CD4-positive, alpha-beta T cell treated with Interleukin-6 at 100 ng/mL for 8 hours (primary cell): ENCODE measurements at places on chromosomes 5 and 9.

- no peak for DNase-seq
Observed at GRCh38 chr5:155546075-155546474, 532.5 kb downstream of the KIF4B start.

DNA sequence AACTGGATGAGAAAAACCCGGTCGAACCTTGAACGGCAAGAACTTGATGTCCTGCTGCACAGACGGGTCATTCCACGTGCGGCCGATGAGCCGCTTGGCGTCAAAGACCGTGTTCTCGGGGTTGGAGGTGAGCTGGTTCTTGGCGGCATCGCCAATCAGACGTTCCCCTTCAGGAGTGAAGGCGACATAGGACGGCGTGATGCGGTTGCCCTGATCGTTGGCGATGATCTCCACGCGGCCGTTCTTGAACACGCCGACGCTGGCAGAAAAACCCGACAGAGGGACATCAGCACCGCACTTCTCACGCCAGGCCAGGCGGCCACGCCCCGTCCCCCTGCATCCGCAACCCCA is 519 bp downstream of the HSPA5 start:
- DNase-seq, result peak; percentile 14

GRCh38 chr9:76576344-76576743 is 117.4 kb downstream of the GCNT1 start:
- peak; percentile 39 for DNase-seq

GRCh38 chr9:37197158-37198038 is 77.0 kb downstream of the ZCCHC7 start:
- DNase-seq, result no peak

DNA sequence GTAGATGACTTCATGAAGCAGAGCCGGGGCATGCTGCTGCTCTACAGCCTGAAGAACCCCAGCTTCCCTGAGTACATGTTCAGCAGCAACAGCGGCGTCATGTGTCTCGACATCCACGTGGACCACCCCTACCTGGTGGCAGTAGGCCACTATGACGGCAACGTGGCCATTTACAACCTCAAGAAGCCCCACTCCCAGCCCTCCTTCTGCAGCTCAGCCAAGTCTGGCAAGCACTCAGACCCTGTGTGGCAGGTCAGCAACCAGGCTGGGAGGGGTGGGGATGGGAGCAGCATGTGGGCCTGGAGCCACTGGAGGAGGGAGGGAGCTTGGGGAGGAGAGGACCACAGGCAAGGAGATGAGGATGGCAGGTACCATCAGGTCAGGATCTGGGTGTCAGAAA is 16.2 kb downstream of the ENHO start:
- no peak for DNase-seq

DNA sequence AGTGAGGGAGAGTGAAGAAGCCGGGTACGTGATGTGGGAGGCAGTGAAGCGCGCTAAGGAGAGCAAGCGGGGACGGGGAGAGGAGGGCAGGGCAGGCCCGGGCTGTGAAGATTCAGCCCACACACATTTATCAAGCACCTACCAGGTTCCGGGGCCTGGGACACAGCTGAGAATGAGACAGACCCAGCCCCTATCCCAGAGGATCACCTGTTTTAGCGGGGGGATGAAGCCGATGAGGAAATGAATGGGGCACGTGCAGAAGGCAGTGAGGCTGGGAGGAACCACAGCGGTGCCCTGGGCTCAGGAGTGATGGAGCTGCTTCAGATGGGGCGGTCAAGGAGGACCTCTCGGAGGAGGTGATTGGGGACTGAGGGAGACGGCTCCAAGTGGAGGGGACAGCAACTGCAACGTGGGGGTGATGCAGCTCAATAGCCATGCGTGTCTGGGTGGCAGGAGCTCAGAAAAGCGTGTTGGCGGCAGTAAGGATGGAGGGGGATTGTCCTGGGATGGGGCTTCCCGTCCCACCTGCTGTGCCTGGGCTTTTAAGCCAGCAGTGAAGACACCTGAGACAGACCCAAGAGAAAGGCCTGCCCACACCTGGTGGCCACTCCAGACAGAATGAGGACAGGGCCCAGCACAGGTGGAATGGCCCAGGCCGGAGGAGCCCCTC is 77.5 kb upstream of the UNC5A start:
- no peak for DNase-seq

DNA sequence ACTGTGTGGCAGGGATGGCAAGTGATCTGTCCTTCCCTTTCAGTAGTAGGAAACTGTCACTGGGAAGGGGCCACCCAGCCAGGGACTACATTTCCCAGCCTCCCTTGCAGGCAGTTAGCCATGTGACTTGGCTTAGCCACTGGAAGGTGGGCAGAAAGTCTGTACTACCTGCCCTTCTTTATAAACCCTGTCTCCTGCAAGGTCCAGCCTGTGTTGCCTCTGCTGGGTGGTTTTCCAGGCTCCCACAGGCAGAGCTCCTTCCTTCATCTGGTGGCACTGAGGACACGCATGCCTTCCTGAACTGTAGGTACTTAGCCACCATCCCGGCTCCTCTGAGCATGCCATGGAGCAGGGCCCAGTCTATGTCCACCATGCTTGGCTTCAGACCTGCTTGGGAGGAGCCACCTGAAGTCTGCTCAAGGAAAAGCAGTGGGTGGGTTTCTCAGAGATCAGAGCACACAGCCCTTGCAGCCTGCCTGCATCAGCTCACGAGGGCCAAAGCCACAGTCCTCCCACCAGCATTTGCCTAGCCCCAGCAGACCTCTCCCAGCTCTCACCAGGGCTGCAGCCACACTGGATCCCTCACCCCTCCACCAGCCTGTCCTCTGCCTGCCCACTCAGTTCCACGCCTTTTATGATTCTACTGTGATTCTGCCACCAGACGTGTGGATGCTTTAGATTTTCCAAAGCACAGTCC is 16.7 kb upstream of the SLC25A51 start:
- DNase-seq, result no peak

GRCh38 chr5:145941096-145941447 is 4.7 kb downstream of the SH3RF2 start:
- no peak for DNase-seq

GRCh38 chr5:147613359-147613758 is 103.5 kb upstream of the DPYSL3 start:
- DNase-seq, result no peak

DNA sequence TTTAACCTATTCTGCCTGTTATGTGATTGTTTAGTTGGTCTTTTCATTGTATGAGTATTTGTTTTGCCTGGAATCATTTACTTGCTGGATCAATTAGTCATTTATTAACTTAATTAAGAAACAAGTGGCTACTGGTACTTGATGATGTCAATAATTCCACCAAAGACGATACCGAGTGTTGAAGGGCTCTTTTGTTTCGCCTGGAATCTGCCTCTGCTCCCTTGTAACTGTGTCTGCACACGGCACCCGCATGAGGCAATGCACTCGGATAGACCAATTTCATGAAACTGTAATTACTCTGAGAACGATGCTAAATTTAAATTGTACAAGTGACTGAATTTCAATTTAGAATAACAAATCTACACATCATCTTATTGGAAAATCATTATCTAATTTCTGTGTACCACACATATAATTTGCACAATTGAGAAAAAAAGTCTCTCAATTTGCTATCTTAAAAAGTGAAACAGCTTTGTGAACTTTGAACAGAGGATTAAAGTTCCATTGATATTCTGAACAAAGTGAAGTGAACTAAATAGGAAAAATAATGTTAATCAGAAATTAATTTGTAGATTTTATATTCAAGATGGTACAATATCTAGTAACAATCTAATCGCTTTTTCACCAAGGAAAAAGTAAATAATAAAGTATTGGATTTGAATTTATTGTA is 143.2 kb downstream of the CTNND2 start:
- no peak for DNase-seq

DNA sequence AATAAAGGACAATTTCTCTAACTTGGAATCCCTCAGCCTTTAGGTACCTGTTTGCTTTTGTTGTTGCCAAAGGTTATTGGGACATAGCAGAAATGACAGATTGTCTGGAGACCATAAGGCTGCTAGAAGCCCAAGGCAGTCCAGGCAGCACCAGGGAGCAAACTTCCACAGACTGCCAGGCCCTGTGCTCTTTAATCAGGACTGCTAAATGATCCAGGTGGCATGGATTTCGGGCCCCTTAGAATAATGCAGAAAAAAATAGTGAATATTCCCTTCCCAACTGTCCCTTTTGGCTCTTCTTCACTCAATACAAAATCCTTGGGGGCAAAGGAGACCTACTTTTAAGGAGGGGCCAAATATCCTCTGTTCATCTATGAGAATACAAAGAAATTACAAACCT is 73.9 kb downstream of the GABRA1 start:
- DNase-seq, result no peak

GRCh38 chr9:130054325-130054786 is 650 bp downstream of the GPR107 start:
- no peak for DNase-seq

GRCh38 chr5:45609661-45610060 is 86.5 kb downstream of the HCN1 start:
- no peak for DNase-seq

DNA sequence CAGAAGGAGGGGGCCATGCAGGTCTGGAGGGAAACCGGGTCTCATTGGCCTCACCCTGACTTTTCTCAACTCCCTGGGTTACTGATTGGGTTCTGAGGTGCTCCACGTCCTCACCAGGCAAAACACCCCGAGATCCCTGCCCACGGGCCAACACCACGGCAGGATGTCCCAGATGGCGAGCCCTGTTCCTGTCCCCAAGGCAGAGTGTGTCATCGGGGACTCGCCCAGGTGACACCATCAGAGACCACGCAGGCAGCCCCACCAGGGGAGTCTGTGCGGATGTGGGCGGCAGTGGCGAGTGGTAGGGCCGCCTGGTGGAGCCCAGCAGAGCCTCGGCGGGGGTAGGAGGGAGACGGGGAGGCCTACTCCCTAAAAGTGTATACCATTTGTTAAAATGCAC is 59.0 kb upstream of the UBAC1 start:
- no peak for DNase-seq
